ENCODE measurements at places on chromosomes 12 and 14.

- no peak for DNase-seq
Measured at GRCh38 chr14:50113381-50114035, 2.9 kb downstream of the VCPKMT start.

- no peak for DNase-seq
Measured at GRCh38 chr14:86237733-86238132, 707.8 kb downstream of the FLRT2 start.

DNA sequence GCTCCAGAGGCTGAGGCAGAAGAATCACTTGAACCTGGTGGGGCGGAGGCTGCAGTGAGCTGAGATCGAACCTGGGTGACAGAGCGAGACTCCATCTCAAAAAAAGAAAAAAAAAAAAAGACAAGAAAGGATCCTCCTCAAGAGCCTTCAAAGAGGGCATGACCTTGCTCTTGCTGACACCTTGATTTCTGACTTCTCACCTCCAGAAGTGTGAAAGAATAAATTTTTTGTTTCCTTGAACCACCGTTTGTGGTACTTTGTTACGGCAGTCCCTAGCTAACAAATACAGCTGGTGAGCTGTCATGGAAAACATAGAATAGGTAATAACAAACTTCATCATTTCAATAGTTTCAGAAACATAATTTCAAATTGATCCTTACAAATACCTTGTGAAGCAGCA is 1.9 kb upstream of the ACTR10 start:
- no peak for DNase-seq

DNA sequence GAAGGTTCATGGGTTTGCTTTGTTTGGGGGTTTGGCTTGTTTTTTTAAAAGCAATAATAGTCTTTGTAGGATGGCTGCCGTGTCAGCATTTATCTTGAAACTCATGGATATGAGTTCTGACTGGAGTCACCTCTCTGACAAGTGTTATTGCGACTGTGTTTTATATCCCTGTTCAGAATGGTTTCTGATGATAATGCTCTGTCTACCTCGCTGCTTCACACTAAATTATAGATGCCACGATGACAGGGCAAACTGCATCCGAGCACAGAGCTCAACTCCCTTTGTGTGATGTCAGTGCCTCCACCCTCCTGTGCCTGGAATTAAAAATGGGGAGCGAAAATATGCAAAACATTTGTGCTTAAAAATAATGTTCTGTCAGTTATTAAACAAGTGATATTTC is 250.8 kb downstream of the EGLN3 start:
- DNase-seq: no peak

- no peak for DNase-seq
Measured at GRCh38 chr14:99137001-99137700, 134.8 kb downstream of the BCL11B start.

- DNase-seq: no peak
Measured at GRCh38 chr12:37543131-37543965, 773.2 kb upstream of the ALG10B start.

GRCh38 chr14:31263485-31264133 is 56.0 kb upstream of the HECTD1 start:
- DNase-seq: no peak

- no peak for DNase-seq
Measured at GRCh38 chr12:2667716-2668440, 126.9 kb upstream of the FKBP4 start.

- no peak for DNase-seq
Measured at GRCh38 chr14:88553886-88554456, 836 bp downstream of the PTPN21 start.

GRCh38 chr12:82326905-82327503 is 31.2 kb downstream of the CCDC59 start:
- no peak for DNase-seq

GRCh38 chr12:64522807-64523206 is 70.9 kb downstream of the TBK1 start:
- no peak for DNase-seq

- no peak for DNase-seq
Measured at GRCh38 chr12:124194893-124195566, 99.9 kb upstream of the RFLNA start.

- DNase-seq: peak; percentile 49
Measured at GRCh38 chr12:117025481-117026151, 73.6 kb downstream of the TESC start.

DNA sequence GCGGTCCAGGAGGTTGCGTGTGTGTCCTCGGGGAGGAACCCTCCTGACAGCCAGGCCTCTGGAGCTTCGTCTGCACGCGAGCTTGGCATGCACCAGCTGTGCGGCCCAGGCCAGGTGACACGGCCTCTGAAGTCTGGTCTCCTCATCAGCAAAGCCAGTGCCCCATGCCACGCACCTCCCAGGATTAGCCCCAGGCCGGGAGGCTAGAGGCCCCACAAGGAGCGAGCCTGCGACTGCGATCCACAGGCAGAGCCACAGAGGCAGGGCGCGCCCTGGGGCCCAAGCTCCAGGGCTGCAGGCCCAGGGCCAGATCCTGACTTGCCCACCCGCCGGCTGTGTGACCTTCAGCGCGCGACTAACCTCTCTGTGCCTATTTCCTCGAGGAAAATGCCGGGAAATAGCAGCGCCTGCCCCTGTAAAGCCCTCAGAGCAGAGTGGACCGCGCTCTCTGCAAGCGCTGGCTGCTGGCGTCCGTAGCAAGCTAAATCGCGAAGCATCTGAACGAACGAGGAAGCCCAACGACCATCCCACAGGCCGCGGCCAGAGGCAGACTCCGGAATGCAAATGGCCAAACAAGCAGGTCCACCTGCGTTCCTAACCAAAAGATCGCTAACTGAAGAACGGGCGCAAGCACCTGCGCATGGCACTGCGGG is 492 bp upstream of the BTBD6 start:
- DNase-seq: no peak

GRCh38 chr14:34237081-34237480 is 225.0 kb downstream of the SPTSSA start:
- no peak for DNase-seq

DNA sequence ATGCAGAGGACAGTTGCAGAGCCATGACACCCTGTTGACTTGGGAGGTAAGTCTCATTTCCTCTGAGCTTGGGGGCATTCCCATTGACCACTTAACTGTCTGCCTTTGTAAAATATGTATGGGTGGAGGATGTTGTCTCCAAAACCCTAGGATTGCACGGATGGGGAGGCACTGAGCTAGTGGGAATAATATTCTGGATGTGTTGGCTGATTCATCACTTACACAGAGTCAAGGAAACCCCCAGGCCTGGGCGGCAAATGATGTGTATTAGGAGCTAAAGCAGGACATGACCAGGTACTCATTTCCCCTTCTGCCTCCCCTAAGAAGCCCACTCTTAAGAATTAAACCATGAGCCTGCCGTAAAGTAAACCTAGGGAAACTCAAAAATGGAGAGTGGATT is 319.4 kb downstream of the VRK1 start:
- DNase-seq: no peak

DNA sequence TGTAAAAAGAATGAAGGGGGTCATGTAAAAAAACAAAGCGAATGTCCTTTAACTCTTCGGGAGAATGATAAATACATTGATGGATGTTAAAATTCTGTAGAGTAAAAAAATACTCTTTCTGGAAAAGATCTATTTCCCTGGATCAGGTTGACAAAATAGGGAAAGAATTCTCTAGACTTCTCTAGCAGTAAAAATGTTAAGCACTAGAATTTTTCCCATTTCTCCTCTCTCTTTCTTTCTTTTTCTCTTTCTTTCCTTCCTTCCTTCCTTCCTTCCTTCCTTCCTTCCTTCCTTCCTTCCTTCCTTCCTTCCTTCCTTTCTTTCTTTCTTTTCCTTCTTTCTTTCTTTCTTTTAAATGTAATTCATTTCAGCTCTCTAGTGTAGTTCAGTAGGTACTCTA is 552.5 kb downstream of the LRFN5 start:
- DNase-seq: no peak

GRCh38 chr12:57456145-57456700 is 1.1 kb downstream of the INHBE start:
- DNase-seq: peak; percentile 55

- no peak for DNase-seq
Measured at GRCh38 chr14:99468081-99468480, 12.6 kb downstream of the SETD3 start.

DNA sequence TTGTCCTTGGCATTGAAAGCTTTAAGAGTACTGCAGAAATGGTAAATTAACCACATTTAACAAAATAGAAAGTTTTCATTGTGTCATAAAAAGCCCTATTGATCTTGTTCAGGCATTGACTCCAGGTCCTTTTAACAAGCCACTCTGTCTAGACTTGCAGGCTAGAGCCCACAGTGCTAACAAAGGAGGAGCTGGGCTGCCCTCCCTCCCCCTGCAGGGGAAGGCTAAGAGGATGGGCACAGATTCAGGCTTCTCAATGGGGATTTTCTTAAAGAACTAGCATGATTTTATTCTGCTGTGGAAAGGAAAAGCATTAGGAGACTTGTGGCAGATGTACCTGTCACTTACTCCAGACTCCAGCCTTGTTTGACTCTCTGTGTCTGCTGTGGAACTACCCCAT is 463.6 kb downstream of the NRXN3 start:
- DNase-seq: no peak

DNA sequence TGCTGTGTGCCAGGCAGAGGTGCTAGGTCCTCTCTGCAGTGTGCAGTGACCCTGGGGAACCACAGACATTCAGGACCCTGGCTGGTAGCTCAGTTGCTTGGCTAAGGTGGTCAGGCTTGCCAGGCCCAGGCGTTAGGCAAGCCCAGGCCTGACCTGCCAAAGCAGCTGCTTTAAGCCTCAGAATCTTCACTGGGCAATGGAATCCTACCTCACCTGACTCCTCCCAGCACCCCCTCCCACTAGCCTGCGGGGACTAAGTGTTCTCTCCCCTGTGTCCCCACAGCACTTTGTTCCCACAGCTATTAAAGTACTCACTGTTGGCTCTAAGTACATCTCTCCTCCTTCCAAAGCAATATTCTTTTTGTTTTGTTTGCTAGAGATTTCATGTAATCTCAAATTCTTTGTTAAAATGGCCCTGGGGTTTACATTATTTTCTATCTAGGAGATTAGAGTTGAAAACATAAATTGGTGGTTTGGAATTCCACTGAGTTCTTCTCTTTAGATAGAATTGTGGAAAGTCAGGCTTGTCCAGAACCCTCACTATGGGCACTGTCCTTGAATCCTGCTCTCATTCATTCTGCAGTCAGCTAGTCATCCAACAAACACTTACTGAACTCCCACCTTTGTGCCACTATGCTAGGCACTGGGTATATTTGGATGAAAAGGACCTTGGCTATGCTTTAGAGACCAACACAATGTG is 44.4 kb downstream of the DGLUCY start:
- DNase-seq: no peak

- DNase-seq: no peak
Measured at GRCh38 chr14:62301080-62301479, 538.9 kb downstream of the SNAPC1 start.

- DNase-seq: no peak
Measured at GRCh38 chr14:98900236-98900635, 371.8 kb downstream of the BCL11B start.

- no peak for DNase-seq
Measured at GRCh38 chr14:59301354-59301753, 112.9 kb downstream of the DAAM1 start.

- DNase-seq: no peak
Measured at GRCh38 chr12:116443821-116444589, 115.2 kb upstream of the MAP1LC3B2 start.

GRCh38 chr12:117090816-117091711 is 8.2 kb downstream of the TESC start:
- DNase-seq: no peak

DNA sequence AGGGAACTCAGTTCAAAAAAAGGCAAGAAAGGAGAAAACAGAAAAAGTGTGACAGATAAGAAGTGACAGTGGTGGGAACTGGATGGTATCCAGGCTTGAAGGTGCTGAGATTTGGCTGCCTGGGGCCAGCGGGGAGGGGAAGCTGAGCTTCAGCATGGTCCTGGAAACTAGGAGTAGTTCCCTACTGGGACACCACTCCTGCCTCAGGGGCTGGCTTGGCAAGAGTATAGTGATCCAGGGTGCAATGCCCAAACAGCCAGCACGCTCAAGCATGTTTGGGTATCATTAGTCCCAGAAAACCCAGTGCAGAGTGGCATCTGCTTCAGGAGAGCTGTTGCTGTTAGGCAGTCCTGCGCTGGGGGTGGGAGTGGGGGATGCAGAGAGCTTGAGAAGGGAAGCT is 49.5 kb upstream of the KTN1 start:
- DNase-seq: no peak

DNA sequence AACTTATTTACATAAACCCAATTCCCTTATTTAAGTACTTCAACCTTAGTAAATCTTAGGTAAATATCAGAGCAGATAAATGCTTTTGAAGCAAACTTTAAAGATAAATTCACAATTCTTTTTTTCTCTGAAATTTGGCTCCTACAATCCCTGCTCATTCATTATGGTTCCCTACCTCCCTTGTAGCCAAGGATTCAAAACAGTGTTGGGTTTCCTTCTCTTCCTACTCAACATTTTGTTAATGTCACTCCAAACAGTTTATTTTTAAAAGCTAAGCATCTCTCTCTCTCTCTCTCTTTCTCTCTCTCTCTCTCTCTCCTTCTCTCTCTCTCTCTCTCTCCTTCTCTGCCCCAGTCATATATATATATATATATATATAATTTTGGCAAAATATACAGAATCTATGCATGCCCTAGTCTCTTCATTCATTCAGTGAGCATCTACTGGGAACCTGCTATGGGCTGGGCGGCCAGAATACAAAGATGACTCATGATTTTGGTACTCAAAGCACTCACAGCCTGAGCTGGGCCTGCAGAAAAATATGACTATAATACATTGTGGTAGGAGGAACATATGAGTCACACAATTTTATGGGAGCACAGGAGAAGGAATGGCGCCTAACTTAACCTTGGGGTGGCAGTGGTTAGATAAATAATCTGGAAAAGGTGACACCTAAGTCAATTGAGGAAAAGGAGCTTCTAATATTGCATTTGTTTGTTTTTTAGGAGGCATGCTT is 123.7 kb upstream of the DHRS4 start:
- DNase-seq: no peak
